Activated CD8-positive, alpha-beta memory T cell treated with anti-CD3 and anti-CD28 coated beads for 1 hour (primary cell): ENCODE measurements at places on chromosomes 13 and 19.

GRCh38 chr13:111317571-111318345, 2.7 kb upstream of the TEX29 start:
- DNase-seq, result no peak

DNA sequence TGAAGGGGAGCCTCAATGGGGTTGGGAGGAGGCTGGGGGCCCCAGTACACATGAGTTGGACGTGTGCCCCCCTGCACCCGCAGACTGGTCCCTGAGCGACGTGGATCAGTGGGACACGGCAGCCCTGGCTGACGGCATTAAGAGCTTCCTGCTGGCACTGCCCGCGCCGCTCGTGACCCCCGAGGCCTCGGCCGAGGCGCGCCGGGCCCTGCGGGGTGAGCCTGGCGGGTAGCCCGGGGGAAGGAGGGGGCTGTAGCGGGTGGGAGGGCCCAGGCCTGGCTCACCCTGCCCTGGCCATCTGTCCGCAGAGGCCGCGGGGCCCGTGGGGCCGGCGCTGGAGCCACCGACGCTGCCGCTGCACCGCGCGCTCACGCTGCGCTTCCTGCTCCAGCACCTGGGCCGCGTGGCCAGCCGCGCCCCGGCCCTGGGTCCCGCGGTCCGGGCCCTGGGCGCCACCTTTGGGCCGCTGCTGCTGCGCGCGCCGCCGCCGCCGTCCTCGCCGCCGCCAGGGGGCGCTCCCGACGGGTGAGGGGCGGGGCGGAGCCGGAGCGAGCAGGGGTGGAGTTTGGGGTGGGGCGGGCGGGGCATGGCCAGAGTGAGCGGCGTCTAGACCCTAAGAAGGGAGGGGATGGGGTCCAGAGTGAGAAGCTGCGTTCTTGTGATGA, 8.1 kb downstream of the PIK3R2 start:
- no peak for DNase-seq

GRCh38 chr13:92164822-92165221, 766.4 kb downstream of the GPC5 start:
- DNase-seq, result no peak

- no peak for DNase-seq
Measured at GRCh38 chr13:74641586-74641985, 507.4 kb upstream of the KLF12 start.

GRCh38 chr19:28899703-28900102, 313.2 kb downstream of the UQCRFS1 start:
- DNase-seq, result no peak

DNA sequence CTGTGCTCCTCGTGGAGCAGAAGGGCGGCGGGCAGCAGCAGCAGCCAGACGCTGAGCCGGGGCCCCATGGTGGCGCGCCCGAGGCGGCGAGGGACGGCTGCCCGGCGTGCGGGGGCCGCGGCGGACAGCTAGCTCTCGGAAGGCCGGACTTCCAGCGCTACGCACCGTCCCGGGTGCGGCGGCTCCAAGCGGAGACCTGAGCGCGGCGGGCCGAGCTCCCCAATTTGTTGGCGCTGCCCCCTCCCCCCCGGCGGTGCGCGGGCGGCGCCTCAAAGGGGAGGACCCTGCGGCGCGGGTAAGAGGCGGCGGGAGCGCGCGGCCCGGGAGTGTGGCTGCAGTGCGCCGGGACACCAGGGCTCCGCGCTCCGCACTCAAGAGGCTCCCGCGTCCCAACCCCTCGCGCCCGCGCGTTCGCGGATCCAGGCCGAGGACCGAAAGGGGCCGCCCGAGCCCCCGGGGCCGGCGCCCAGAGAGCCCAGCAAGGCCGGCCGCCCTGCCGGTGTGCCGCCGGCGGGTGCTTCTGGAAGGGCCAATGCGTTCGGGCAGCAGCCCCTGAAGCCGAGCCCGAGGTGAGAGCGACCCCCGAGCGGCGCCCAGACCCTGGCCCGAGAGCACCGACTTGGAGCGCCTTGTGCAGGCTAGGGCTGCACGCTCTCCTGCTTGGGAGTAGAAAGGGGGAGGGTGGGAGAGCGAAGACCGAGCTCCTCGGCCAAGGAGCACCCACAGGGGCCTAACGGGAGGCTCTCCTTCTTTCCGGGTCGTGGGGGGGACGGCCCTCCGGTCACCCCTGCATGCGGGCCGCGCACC, at the start of the genes COL4A1 and COL4A2:
COL4A1 (minus strand) TSS at position 198 of the 807 bp plus-strand sequence; CDS start at position 68, 130 bp downstream.
COL4A2 (plus strand) TSS at position 325 of the 807 bp plus-strand sequence. CDS start 620 bp downstream, outside the sequence.
- DNase-seq, result no peak

- no peak for DNase-seq
Measured at GRCh38 chr19:10643172-10643967, 10.8 kb upstream of the ILF3 start.

- no peak for DNase-seq
Measured at GRCh38 chr13:45696610-45697226, 5.4 kb upstream of the CBY2 start.

- DNase-seq, result no peak
Measured at GRCh38 chr13:20331949-20332348, 99.8 kb upstream of the GJB6 start.

- DNase-seq, result no peak
Measured at GRCh38 chr19:41626877-41627276, at the start of gene CEACAM4. Gene CEACAM4 (minus strand): TSS chr19:41627074. CDS start chr19:41626963, 111 bp downstream.
